Thoracic aorta (tissue), 2 donors: ENCODE measurements at places on chromosomes 2 and 18. TPM values are rescaled to one million over a fixed set of nuclear protein-coding genes. Genes with fewer than 3 reads are reported as not detected.

- DNase-seq, result no peak
Observed at GRCh38 chr2:97969081-97970067, 26.4 kb downstream of the TMEM131 start.

DNA sequence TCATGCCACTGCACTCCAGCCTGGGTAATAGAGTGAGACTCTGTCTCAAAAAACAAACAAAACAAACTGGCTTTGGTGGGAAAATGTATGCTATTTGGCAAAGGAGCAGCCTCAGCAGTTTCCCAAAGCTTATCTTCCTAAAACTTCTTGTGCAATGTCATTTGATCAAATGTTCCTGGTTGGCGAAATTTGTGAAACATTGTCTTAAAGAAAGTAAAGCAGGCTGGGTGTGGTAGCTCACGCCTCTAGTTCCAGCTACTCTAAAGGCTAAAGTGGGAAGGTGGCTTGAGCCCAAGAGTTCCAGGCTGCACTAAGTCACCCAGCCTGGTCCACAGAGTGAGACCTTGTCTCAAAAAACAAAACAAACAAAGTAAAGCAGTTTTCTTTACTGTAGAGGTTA, 17.3 kb upstream of the TAF4B start:
- no peak for DNase-seq

- DNase-seq, result no peak
Observed at GRCh38 chr2:44247924-44248323, 27.4 kb upstream of the SLC3A1 start.

ARHGEF4 gene
- total RNA-seq, result 6.5 TPM

LONRF2 gene
- 7.0 TPM for total RNA-seq

EFEMP1 gene
- 2,754 TPM for total RNA-seq

EVX2 gene
- total RNA-seq, result not detected

MYO3B gene
- not detected for total RNA-seq

ORMDL1 gene
- 95.0 TPM for total RNA-seq
